Kidney epithelial cell (primary cell): ENCODE measurements at places on chromosomes 1 and 21.
A peak's percentile ranks its signal among the peaks of the same experiment; 100 is the strongest.

DNA sequence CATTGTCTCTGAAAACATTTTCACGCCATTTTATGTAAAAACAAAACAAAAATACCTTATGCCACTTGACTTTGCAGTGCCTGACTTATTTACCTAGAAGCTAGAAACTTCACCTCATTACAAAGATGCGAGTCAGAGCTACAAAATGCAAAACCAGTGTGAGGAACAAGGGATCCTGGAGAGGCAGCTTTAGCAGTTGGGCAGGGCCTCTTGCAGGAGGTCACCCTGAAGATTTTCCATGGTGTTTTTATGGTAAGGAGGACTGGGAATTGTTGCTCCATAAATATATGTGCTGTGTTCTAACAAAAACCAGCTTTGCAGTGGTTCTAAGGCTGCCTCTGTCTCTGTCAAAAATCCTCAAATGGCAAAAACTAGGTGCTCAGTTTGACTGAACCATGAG, 36.4 kb upstream of the TARBP1 start:
- no peak for DNase-seq

GRCh38 chr1:88911161-88911560, 19.8 kb upstream of the GTF2B start:
- no peak for DNase-seq

GRCh38 chr1:81605023-81605422, 195.7 kb upstream of the ADGRL2 start:
- no peak for DNase-seq

DNA sequence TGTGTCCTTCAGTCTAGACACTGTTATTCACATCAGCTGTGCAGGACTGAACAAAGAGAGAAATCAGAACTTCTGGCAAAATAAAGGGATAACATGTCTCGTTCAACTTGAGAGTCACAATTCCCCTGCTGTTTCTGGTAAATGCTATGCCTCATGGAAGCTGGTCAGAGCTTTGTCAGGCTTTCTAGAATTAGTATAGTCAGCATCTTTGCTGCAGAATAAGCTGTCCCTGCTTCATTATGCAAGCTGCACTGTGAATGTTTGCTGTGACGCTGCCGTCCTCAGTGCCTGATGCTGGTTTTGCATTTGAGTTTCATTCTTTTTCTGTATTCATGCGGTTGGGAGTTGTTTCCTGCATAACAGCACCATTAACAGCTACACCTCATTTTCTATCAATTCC, 96.4 kb upstream of the KCNJ6 start:
- DNase-seq, result no peak

DNA sequence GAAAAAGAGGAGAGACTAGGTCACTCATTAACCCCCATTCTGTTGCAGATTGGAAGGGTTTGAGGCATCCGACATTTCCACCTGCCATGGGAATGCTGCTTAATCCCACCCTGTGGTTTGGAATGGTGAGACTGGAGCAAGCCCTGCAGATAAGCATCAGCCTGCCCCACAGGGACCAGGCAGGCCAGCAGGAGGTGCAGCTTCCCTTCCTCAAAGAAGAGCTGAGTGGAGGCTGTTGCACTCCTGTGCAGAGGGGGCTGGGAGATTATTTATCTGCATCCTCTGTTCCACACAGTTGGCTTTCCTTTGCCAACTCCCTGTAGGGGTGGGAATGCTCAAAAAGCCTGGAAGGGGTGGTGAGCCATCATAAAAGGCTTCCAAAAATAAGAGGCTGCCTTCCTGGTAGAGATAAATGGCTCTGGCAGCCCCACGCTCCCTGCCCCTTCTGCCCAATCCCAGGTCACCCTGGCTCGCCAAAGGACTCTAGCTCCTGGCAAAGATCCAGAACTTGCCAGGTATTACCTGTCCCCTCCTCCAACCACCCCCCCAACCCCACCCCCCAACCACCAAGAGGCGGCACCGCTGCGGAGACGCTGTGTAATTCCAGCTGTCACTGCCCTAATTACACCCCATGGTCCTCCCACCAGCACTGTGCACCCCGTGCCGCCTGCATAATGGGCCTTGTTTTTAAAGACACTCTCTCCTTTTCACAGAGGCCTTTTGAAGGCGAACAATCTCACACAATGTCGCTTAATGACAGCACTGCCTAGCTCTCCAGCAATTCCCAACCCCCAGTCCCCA, 83.0 kb upstream of the ZC3H12A start:
- no peak for DNase-seq

DNA sequence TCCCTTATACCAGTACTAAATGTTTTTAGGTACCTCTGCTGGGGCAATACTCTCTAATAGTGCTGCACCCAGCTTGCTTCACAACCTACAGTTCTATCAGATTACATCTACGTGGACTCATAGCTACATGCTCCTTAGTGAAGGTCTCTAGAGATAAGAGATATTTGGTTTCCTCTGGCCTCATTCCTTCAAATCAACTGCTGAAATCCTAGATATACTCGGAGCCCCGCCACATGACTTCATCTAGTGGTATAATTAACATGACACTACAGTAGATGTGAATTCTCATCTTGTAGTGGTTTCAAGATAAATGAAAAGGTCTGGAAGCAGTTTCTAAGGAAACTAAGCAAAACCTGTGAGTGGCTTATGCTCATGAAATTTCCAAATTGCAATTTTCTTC, 115.4 kb downstream of the SMYD2 start:
- no peak for DNase-seq

GRCh38 chr1:70583522-70583921, 172.5 kb downstream of the CTH start:
- DNase-seq, result peak; percentile 42
